ENCODE measurements at places on chromosomes 4 and X. TPM values are rescaled to one million over a fixed set of nuclear protein-coding genes. Genes with fewer than 3 reads are reported as not detected.

The ZNF711 gene
- 3.6 TPM for total RNA-seq

The FTSJ1 gene
- total RNA-seq, result 32.7 TPM

The CLCN4 gene
- 8.6 TPM for total RNA-seq

The PLAC8 gene
- total RNA-seq, result 3.5 TPM

The PAGE4 gene
- not detected for total RNA-seq

The NAP1L3 gene
- total RNA-seq, result 15.7 TPM

DNA sequence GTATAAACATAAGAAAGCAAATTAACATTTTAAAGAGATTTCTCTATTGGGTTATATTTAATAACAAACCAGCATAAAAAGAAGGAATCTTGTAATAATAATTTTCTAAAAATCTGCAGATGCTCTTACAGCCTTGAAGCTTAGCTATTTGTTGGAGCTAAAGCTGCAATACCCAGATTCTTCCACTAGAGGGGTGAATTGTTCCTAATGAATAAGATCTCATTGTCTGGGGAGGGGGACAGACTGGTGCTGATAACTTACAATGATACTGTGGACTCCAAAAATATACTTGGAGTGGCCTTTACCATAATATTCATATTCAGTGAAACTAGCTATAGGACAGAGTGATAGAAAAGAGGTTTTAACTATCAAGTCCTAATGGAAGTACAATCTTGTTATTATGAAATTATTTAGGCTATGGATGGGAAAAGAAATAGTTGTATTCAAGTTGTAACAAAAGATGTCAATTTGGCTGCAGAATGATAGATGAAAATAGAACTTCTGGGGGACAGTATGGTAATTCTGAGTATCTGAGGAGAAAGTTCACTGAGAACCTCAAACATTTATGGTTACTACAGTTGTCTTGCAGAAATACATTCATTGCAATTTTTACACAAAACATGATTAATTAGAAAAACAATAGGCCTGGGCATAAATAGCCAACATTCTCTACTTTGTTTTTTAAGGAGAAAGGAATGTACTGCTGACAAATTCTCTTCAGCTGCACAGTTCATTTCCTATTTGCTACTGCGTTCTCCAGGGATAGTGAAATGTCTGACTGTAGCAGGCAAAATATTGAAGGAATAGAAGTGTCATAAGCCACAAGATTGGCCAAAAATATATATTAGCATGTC, 443.3 kb downstream of the GBA3 start:
- no peaks in the 10 kb centered on the region for H3K27me3 ChIP-seq
- no peaks in the 10 kb centered on the region for H3K36me3 ChIP-seq
- H3K4me3 ChIP-seq, result no peak overlapping the region
- no peaks in the 10 kb centered on the region for H3K4me1 ChIP-seq
- no peak for DNase-seq

DNA sequence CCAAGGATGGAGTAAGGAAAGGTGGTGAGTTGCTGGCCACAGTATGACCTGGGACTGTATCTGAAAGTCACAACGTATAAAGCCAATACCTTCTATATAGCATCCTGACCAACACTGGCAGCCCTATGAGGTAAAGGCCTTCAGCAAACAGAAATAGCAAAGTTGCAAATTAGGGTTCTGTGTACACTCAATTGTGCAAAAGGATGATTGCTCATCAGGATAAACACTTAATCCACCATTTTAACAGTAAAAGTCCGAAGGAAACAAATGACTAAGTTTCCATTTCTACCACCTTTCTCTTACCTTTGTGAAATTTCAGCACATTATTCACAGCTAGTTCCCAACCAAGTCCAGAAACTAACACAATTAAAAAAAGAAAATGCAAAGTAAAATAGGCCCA, 1.4 kb upstream of the FNIP2 start:
- no peak overlapping the region for H3K27ac ChIP-seq
- H3K4me1 ChIP-seq, result peaks cover 2% of the 10 kb centered on the region
- no peaks in the 10 kb centered on the region for H3K27me3 ChIP-seq
- no peaks in the 10 kb centered on the region for H3K36me3 ChIP-seq

- H3K27ac ChIP-seq, result no peak overlapping the region
- no peaks in the 10 kb centered on the region for H3K4me1 ChIP-seq
- no peak overlapping the region for H3K4me3 ChIP-seq
Observed at GRCh38 chr4:140633951-140634350, 65.2 kb upstream of the UCP1 start.

DNA sequence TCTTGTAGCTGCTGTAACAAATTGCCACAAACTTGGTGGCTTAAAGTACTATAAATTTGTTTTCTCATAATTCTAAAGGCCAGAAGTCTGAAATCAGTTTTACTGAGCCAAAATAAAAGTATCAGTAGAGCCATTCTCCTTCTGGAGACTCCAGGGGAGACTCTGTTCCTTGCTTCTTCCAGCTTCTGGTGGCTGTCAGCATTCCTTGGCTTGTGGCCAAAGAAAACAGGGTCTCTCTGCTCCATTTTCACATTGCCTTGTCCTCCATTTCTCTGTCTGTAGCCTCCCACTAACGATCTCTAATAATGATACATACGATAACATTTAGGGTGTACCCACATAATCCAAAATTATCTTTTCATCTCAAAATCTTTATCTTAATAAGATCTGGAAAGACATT, 200.4 kb downstream of the MAB21L2 start:
- H3K4me3 ChIP-seq, result peak overlapping the region; percentile 41
- no peaks in the 10 kb centered on the region for H3K36me3 ChIP-seq
- H3K27me3 ChIP-seq, result no peaks in the 10 kb centered on the region
- no peak overlapping the region for H3K27ac ChIP-seq
- DNase-seq, result no peak

DNA sequence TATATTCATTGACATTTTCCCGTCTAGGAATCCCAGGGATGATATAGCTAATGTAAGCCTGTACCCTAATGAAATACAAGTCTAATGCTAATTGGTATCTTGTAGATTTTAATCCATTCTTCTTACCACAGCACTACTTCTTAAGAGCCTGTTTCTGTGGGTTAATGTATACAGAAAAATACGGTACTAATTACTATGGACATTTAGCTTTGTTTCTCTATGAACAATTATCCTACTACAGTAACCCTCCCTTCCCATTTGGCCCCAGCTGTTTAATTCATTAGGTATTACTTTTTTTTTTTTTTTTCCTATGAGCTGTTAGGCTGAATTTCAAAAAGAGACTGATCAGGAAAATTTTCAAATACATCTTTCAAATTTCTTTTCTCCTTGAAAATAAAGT, 245.1 kb upstream of the SLC7A11 start:
- no peak for DNase-seq
- H3K27ac ChIP-seq, result no peak overlapping the region
- no peaks in the 10 kb centered on the region for H3K27me3 ChIP-seq
- no peak overlapping the region for H3K4me3 ChIP-seq

DNA sequence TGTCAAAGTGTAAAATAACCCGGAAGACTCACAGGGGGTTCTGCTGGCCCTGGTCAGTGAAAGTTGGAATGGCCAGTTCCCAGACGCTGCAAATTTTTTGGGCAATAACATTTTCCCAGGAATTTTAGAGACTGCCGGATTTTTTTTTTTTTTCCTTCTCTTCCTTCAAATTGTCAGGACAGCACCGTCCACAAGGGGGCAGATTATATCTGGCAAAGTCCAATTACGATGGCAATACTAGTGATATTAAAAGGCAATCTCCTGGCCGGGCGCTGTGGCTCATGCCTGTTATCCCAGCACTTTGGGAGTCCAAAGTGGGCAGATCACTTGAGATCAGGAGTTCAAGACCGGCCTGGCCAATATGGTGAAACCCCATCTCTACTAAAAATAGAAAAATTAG, 20.5 kb downstream of the SLC25A5 start:
- H3K36me3 ChIP-seq, result no peaks in the 10 kb centered on the region
- DNase-seq, result peak; percentile 67
- H3K4me1 ChIP-seq, result no peaks in the 10 kb centered on the region
- H3K27ac ChIP-seq, result no peak overlapping the region

GRCh38 chrX:150715184-150715583, 22.0 kb downstream of the MTMR1 start:
- no peaks in the 10 kb centered on the region for H3K27me3 ChIP-seq
- no peak overlapping the region for H3K4me3 ChIP-seq
- H3K27ac ChIP-seq, result no peak overlapping the region
- H3K4me1 ChIP-seq, result no peaks in the 10 kb centered on the region
- no peak for DNase-seq
- no peaks in the 10 kb centered on the region for H3K36me3 ChIP-seq

GRCh38 chr4:156662921-156663320, 308.7 kb downstream of the PDGFC start:
- H3K4me1 ChIP-seq, result no peaks in the 10 kb centered on the region
- no peak overlapping the region for H3K27ac ChIP-seq
- H3K36me3 ChIP-seq, result no peaks in the 10 kb centered on the region
- no peaks in the 10 kb centered on the region for H3K27me3 ChIP-seq
- no peak for DNase-seq
- no peak overlapping the region for H3K4me3 ChIP-seq

DNA sequence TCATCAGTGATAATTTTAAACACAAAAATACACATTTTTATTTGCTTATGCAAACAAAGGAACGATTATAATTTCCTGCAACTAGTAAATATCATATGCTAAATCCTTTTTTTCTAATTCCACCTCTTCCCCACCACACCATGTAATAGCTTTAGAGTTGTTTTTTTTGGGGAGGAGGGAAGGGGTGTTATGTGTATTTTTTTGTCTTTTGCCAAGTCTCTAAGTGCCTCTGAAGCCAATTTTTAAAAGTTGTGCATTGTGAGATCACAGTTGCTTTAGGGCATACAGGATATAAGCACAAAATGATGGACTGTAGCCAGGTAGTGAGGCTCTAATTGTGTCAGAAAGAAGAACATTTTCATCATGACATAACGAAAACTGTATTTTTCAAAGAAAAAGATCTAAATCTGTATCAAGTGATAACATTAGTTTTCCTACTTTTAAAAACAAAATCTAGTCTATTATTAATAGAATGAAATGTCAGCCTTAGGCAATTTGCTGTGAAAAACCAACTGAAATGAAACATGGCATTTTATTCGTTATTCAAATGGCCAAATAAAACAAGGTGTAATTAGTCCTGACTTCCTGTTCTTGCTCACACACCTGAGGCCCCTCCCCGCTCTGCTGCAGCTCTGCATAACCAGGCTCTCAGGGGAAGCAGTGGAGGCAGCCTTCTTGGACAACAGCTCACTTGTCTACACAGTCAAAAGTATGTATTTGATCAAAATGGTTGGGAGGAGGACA, 157.4 kb downstream of the PALLD start:
- no peaks in the 10 kb centered on the region for H3K36me3 ChIP-seq
- no peak for DNase-seq
- H3K4me1 ChIP-seq, result peaks cover 6% of the 10 kb centered on the region
- H3K4me3 ChIP-seq, result no peak overlapping the region

DNA sequence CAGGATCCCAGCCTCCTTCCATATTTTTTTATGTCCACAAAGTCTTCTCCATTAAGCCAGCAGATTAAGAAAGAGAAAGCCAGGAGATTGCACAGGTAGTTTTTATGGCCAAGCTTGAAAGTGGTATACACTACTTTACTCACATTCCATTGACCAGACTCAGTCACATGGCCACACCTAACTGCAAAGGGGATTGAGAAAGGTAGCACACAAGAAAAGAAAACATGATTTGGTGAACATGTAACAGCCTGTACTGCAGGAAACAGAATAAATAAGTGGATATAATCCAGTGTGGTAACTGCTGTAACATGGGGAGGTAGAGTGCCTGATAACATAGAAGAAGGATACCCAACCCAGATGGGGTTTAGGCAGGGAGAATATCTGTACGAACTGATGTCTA, 43.9 kb downstream of the HOPX start:
- no peaks in the 10 kb centered on the region for H3K4me1 ChIP-seq
- H3K4me3 ChIP-seq, result no peak overlapping the region
- H3K36me3 ChIP-seq, result no peaks in the 10 kb centered on the region
- H3K27ac ChIP-seq, result no peak overlapping the region

GRCh38 chrX:13700380-13700779, 11.5 kb downstream of the RAB9A start:
- H3K4me1 ChIP-seq, result peaks cover 2% of the 10 kb centered on the region
- H3K4me3 ChIP-seq, result no peak overlapping the region
- no peaks in the 10 kb centered on the region for H3K36me3 ChIP-seq
- DNase-seq, result no peak
- H3K27me3 ChIP-seq, result no peaks in the 10 kb centered on the region
- no peak overlapping the region for H3K27ac ChIP-seq

- no peaks in the 10 kb centered on the region for H3K27me3 ChIP-seq
- no peaks in the 10 kb centered on the region for H3K4me1 ChIP-seq
- H3K4me3 ChIP-seq, result no peak overlapping the region
- no peak overlapping the region for H3K27ac ChIP-seq
- no peak for DNase-seq
Observed at GRCh38 chr4:47873877-47874541, 36.1 kb upstream of the CORIN start.

GRCh38 chr4:7854216-7854615, 85.4 kb downstream of the AFAP1 start:
- peaks cover 2% of the 10 kb centered on the region for H3K4me1 ChIP-seq
- no peak overlapping the region for H3K27ac ChIP-seq
- DNase-seq, result no peak
- no peaks in the 10 kb centered on the region for H3K27me3 ChIP-seq
- H3K4me3 ChIP-seq, result no peak overlapping the region
- no peaks in the 10 kb centered on the region for H3K36me3 ChIP-seq

DNA sequence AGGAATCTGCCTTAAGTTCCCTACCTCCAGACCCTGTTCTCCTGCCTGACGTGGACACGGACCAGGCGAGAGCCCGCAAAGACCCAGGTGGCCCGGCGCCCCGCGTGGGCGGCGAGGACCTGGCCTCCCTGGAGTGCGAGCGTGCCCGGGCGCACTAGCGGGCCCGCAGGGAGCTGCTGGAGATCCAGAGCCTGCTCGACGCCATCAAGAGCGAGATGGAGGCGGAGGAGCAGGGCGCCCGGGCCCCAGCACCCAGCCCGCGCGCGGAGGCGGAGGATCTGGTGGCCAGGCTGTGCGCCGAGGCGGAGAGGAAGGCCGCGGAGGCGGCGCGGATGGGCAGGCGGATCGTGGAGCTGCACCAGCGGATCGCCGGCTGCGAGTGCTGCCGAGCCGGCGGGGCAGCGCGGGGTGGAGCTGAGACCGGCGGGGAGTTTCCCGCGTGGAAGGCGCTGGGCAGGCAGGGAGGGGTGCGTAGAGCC, 18.2 kb downstream of the MRFAP1 start:
- H3K27ac ChIP-seq, result peak overlapping the region; percentile 9
- H3K27me3 ChIP-seq, result no peaks in the 10 kb centered on the region
- H3K36me3 ChIP-seq, result no peaks in the 10 kb centered on the region
- H3K4me1 ChIP-seq, result no peaks in the 10 kb centered on the region
- DNase-seq, result peak; percentile 87
